ENCODE measurements at places on chromosomes 5 and 9. TPM values are rescaled to one million over a fixed set of nuclear protein-coding genes. Genes with fewer than 3 reads are reported as not detected.

DNA sequence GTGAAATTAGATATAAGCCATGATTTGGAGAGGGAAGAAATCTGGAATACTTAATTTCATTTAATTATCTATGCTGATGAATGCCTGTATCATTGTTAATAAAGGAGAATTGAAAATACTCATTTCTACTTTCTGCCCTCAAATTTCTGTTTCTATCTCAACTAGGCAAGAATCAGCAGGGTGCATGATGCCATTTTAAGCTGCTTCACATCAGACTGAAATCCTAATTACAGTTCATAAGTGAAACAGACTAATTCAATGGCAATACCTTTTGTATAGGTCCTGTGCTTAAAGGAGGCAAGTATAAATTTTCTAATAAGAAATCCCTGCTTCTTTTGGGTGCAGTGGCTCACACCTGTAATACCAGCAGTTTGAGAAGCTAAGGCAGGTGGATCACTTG, 22.3 kb upstream of the TAL2 start:
- no peak for DNase-seq

GRCh38 chr9:12604164-12604821, 88.9 kb upstream of the TYRP1 start:
- DNase-seq: no peak

DNA sequence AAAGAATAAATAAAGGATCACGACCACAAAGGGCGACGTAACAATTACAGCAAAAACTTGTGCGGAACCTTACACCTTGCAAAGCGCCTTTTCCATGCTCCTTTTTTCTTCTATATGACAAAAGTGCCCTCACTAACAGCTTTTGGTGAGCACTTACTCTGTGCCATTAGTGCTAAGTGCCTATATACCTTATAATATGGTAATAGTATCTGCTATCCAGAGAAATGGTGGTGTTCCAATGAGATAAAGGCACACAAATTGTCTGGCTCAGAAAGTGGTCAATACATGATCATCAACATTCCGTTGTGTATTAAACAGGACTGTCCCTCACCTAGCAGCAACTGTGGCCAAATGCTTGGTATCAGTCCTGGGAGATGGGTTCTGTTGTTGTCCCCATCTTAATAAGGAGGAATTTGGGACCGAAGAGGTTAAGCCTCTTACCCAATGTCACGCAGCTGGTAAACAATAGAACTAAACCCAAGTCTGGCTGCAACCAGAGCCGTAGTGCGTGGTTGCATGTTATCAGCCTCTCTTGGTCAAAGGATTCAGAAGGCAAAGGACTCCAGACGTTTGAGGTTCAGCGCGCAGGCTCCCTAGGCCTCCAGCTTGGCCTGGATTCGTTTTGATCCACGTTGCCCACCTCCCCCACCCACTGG, 564 bp upstream of the TOR2A start:
- no peak for DNase-seq

GOLGA2 gene
- total RNA-seq: 60.5 TPM

GRCh38 chr5:104400941-104401340, 838.4 kb upstream of the NUDT12 start:
- no peak for DNase-seq

GRCh38 chr5:32201122-32201753, 27.1 kb upstream of the GOLPH3 start:
- no peak for DNase-seq

Measured in T-cell (primary cell).